ENCODE measurements at places on chromosomes 4 and X. TPM values are rescaled to one million over a fixed set of nuclear protein-coding genes. Genes with fewer than 3 reads are reported as not detected.

Gene GABRG1
- not detected for total RNA-seq

Gene PABPC5
- total RNA-seq: 10.6 TPM

Gene ZBTB49
- 5.8 TPM for total RNA-seq

Gene CYBB
- not detected for total RNA-seq

Gene ATOH1
- not detected for total RNA-seq

Gene MAGEB17
- total RNA-seq: 0.20 TPM

Gene MAPK10
- 35.5 TPM for total RNA-seq

Gene MAGEB2
- total RNA-seq: 0.20 TPM

Gene ALB
- not detected for total RNA-seq

Gene RADX
- 4.9 TPM for total RNA-seq

Gene GAGE1
- not detected for total RNA-seq

Gene GRIPAP1
- total RNA-seq: 16.2 TPM

Gene CCDC110
- not detected for total RNA-seq

Gene GPR34
- total RNA-seq: not detected

Gene EMD
- total RNA-seq: 41.3 TPM

Data from SJCRH30 (cell line).